ENCODE measurements at places on chromosomes 6 and 20. TPM values are rescaled to one million over a fixed set of nuclear protein-coding genes. Genes with fewer than 3 reads are reported as not detected.

GRCh38 chr6:24779416-24780016, 4.8 kb downstream of the GMNN start:
- no peak for DNase-seq

DNA sequence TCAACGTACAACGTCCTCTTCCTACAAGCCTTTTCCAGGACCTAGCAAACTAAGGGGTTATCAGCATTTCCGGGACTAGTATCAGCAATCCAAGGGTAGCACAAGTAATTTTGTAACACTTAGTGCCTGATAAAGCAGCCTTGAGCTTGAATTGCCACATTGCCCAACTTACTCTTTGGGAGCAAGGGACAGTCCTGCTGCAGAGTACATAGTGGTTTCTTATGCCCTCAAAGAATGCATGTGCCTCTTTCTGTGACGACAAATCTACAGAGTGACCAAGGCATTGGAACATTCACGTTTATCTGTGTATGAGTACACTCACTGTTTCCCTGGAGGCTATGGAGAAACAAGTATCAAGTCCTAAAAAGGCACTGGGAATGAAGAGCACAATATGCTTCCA, 3.2 kb upstream of the ID4 start:
- DNase-seq = no peak

MYLIP gene
- 9.1 TPM for total RNA-seq

BPI gene
- total RNA-seq = not detected

DNA sequence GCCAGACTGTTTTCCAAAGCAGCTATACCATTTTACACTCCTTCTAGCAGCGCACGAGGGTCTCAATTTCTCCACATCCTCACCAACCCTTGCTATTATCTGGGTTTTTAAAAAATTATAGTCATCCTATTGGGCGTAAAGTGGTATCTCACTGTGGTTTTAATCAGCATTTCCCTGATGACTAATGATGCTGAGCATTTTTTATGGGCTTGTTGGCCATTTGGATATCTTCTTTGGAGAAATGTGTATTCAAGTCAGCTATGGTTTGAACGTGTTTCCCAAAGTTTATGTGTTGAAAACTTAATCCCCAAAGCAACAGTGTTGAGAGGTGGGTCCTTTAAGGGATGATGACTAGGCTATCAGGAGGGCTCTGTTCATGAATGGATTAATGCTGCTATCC, 6.7 kb downstream of the MCUR1 start:
- DNase-seq = peak; percentile 39

DNA sequence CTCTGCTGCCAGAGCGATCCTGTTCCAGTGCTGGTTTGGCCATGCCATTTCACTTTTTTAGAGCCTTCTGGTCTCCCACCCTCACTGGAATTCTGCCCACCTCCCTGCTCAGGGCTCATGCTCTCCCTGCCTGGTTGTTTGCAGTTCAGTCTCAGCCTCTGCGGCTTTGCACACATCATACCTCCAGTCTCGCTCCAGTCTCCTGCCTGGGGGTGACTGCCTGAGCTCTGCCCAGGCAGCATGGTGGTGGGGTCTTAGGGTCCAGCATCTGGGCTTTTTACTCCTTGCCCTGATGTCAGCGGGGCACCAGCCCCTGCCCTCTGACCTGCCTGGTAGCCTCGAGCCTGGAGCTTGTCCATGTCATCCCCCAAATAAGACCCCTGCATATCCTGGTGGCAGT, 30.9 kb downstream of the CD83 start:
- no peak for DNase-seq

- DNase-seq = no peak
These were observed 616 bp downstream of the CHMP4B start for GRCh38 chr20:33811776-33812151.

RFX6 gene
- not detected for total RNA-seq

- DNase-seq = no peak
These were observed 623 bp downstream of the MYBL2 start for GRCh38 chr20:43667341-43668132.

DNA sequence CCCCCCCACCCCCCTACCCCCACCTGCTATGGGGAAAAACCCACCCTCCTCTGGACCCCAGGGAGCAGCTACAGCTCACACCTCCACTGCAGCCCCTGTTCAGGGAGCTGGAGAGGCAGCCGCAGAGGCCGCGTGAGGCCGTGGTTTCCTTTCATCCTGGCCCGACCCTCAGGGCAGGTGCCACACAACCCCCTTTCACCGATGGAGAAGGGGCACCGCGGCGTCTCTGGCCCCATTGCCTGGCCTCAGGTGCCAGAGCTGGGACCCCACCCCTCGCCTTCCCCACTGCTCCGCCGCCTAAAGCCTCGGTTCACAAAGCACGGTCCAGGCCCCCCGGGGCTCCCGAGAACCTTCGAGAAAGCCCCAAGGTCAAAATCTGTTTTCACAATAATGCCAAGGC, 11.8 kb upstream of the KCNQ2 start:
- DNase-seq = no peak

ENPP5 gene
- 1.3 TPM for total RNA-seq

GRCh38 chr20:48069596-48069995, 284.3 kb upstream of the SULF2 start:
- no peak for DNase-seq

ULBP2 gene
- total RNA-seq = 8.1 TPM

ISM1 gene
- total RNA-seq = 0.11 TPM

GRCh38 chr20:17822540-17823408, 123.0 kb downstream of the BANF2 start:
- no peak for DNase-seq

YIPF3 gene
- 161 TPM for total RNA-seq

GRCh38 chr20:24789877-24790276, 159.2 kb upstream of the CST7 start:
- no peak for DNase-seq

PNLDC1 gene
- not detected for total RNA-seq

SLC24A3 gene
- total RNA-seq = 0.06 TPM
